ENCODE measurements at places on chromosomes 2 and 18.

DNA sequence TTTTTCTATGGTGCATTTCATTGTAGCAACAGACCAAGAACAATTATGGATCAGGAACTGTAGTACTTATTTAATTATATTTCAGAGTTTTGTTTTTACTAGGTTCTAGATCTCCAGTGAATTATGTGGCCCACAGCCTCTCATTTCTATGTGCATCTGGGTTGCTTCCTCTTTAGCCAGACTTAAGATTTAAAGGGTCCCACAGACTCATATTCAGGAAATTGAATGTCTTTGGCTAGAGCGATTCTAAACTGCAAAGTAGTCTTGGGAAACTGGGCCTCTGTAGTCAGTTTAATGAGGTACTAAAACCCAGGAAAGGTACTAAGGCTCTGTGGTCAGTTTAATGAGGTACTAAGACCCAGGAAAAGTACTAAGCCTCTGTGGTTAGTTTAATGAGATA is 94.4 kb downstream of the LYPD6B start:
- DNase-seq = no peak

DNA sequence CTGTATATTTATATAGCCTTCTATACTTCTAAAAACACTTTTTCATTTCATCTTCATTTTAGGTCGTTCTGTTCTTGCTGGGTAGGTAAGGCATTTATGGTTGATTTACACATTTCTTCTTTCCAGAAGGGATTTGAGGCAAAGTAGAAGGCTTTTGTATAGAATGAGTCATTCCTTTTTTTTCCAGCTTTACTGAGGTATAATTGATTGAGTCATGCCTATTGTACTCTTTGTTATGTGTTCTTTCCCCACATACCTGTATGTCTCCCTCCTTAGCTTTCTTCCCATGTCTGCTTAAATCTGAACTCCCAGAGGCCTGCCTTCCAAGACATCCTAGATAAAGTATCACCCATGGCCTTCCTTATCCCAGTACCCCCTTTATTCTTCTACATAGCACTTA is 4.8 kb upstream of the CDC42EP3 start:
- DNase-seq = no peak

DNA sequence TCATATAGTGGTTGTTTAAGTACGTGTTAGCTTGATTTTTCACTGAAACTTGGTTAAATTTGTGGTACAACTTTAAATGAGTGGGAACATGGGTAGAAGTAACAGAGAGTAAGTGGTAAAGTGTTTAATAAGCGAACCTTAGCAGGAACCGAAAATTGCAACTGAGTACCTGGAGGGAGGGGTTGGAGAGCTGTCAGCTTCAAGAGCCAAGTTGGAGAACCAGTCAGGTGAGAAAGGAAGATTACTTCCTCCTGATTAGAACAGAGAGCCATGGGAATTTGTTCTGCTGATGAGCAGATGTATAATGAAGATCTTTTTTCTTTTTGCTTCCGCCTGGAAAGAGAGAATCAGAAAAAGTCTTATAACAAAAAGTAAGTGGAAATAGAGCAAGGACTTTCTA is 158.4 kb upstream of the CDH7 start:
- no peak for DNase-seq

- no peak for DNase-seq
Measured at GRCh38 chr18:21900605-21901352, 160.2 kb downstream of the MIB1 start.

DNA sequence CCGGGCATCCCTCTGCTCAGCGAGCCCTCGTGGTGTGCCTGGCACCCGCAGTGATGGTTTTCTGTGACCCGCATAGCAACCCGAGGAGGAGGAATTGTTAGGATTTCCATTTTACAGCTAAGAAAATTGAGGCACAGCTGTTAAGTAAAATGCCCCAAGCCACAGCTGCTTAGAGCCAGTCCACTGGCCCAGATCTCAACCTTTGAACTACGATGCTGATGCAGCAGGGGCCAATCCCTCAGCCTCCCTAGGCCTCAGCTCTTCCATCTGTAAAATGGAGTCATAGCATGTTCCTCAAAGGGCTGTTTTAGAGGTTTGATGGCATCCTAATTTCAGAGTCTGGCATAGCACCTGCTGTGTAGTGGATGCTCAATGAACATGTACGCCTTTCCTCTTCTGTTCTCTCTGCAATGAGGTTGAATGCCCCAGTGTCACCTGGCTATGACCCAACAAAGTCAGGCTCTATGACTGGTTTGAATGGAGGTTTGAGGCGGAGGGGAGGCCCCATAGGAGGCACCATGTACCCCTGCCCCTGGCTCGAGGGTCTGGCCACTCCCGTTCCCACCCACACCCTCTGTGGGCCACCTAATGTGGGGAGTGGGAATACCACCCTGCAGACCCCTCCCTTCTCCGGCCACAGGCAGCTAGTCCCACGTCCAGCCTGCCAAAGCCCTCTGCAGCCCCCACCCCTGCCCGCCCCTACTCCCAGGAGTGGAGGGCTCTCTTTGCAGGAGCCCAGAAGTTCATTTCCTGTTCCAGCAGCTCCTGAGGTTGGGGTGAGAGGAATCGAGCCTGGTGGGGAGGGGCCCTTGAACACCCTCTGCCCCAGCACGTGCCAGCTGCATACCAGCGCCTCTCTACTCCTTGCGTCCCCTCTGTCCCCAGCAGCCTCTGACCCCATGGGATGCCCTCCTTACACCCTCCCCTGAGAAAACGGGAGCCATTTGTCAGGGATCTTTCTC is 31.0 kb downstream of the INHBB start:
- no peak for DNase-seq

- DNase-seq = no peak
Measured at GRCh38 chr18:46958209-46958608, 40.8 kb downstream of the KATNAL2 start.

- no peak for DNase-seq
Measured at GRCh38 chr2:48457227-48457626, 72.7 kb upstream of the STON1 start.

GRCh38 chr18:12776821-12777471 is 74.1 kb downstream of the PSMG2 start:
- DNase-seq = no peak

DNA sequence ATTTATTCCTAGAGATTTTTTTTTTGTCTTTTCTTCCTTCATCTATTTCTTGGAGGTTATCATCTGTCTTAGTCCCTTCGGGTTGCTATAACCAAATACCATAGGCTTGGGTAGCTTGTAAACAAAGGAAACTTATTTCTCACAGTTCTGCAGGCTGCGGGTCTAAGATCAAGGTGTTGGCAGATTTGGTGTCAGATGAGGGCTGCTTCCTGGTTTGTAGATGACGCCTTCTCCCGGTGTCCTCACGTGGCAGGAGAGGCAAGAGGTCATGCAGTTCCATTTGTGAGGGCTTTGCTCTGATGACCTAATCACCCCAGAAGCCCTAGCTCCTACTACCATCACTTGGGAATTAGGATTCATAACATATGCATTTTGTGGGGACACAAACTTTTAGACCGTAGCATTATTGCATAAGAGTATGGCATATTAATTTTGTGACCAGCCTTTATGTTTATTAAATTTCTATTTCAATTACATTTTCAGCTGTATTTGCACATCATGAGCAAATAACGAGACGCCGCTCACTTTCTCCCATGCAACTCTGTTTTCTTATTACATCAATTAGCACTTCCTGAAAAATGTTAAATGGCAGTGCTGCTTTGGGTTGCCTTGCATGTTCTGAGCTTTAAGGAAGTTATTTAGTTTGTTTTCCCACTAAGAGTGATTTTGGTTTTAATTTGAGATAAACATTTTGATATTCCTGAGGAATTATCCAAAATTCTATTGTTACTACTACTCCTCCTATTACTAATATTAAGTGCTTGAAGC is 246.4 kb upstream of the HDAC4 start:
- DNase-seq = no peak

DNA sequence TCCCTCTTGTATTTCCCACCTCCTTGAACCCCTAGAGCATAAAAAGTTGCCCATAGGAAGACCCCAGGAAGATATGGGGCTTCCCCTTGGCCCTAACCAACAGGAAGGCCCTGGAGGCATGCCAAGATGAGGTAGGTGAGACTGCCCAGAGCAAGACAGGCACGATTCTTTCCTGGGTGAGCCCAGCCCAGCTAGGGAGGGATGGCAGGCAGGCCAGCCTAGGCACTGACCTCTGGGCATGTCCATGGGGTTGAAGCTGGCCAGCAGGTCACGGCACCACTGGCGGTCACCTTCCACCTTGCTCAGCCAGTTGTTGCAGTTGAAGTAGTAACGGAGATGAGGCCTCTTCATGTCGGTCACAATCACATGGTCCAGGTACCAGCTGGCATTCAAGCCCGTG is 17.6 kb downstream of the LOXHD1 start:
- DNase-seq = no peak

DNA sequence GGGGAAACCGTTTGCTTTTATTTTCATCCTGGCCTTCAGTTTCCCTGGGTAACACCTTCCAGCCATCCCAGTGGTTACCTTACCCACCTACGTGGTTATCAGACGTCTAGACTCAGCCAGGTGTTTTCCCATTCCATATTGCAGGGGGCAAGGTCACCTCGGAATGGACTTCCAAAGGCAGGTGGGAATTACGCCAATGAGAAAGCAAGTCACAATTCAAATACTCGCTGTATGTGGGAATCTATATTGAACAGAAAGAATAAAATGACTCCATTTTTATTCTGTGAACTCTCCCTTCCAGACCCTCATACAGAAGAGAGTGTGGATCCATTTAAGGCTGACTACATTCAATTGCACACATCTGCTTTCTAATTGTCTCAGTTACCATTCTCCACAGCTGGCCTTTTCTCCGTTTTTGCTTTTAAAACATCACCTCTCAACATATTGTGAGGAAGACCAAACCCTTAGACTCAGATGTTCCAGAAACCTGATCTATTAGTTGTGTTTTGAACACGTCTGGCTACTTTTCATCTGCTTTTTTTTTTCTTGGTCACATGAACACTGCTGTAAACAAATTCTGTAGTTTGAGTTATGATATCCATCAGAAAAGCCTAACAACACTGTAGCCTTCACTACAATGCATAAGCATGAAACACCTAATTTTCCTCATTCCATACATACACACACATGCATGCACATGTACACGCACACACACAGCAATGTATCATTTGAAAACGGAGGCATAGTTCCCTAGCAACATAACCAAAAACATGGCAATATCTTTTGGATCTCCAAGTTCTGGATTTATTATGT is 59.8 kb downstream of the BCL2 start:
- DNase-seq = no peak

DNA sequence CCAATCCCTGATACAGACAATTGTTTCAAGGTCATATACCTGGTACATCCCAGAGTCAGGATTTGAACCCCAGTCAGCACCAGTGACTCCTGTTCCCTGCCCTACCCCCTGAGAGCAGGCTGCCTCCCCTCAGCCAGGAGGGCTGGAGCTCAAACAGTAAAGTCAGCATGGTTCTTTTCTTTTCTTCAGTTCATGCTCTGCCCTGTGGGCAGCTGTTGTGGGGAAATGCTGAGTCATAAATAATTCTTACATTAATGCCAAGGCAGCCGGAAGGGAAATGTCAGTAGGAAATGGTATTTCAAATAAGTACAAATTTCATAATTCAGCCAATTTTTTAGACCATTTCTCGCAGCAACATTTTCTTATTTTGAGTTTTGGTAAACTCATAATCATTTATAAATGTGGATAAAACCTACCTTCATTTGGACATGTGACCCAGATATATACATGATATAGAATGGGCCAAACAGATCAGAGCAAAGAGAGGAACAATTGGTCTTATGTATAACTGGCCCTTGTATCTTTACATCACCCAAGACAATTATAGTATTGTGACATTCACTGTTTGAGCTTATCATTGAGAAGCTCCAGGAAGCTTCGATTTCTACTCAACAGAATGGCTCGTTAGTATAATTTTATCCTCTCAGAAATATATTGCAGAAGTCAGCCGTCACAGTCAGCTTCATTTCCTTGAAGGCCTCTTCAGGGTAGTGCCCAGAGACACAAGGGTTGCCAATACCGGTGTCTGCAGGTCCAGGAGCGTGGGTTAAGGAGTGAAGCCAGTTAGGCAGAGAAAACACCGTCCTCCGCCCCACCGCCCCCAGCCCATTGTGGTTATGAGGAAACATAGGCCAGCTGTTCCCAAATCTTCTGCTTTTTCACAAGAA is 28.0 kb upstream of the SCYGR1 start:
- DNase-seq = no peak

- DNase-seq = no peak
Measured at GRCh38 chr2:41847744-41848441, 199.9 kb upstream of the PKDCC start.

- DNase-seq = no peak
Measured at GRCh38 chr18:12819322-12819721, 64.7 kb downstream of the PTPN2 start.

DNA sequence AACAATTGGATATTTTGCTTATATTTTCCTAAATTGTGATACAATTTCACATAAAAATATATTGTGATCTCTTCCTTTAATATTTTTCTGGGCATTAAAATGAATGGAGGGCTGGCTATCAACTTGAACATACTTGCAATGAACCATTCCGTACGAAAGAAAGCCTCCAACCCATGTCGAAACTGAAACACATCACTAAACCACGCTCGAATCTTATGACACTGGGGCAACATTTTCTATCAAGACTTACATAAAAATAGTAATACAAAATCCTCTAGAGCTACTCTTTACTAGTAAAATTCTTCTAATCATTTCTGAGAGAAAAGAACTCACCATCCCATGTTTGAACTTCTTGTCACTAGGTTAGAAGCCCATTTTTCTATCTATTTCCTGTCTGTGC is 132.8 kb upstream of the DOK6 start:
- no peak for DNase-seq

GRCh38 chr2:11406267-11406957 is 59.5 kb downstream of the E2F6 start:
- no peak for DNase-seq

DNA sequence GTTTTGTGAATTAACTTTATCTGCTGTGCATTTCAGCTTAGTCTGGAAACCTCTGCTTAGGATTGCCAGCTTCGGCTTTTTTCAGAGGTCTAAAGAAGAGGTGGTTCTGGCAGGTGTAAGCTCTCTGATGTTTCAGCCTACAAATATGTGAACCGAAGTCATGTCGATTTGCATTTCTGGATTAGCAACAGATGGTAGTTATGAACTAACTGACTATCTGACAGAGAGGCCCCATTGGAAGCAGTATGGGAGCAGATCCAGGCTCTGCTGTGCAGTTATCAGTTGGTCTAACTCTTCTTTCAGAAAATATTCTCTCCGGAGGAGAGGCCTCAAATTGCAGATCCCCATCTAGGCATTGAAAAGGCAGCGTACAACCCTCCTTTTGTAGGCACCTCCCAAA is 32.7 kb upstream of the SPRED2 start:
- no peak for DNase-seq

DNA sequence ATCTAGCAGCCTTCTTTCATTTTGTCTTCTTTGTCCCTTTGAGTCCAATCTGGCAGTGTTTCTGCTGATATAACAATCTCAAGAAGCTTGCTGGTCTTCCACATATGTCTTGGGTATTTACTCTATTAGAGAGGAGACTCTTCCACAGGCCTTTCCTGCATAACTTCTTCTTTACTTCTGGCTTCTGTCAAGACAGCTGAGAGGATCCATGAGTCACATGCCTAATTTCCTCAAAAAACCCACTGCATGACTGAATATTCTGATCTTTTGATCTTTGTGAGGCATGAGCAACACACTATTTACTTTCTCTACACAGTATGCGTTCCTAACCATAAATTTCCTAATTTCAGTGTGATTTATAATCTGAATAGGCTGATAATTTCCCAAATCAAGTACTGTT is 5.1 kb upstream of the DCC start:
- no peak for DNase-seq

All from mesothelial cell of epicardium (in vitro differentiated cells).